ENCODE measurements at places on chromosomes 5 and 9.

DNA sequence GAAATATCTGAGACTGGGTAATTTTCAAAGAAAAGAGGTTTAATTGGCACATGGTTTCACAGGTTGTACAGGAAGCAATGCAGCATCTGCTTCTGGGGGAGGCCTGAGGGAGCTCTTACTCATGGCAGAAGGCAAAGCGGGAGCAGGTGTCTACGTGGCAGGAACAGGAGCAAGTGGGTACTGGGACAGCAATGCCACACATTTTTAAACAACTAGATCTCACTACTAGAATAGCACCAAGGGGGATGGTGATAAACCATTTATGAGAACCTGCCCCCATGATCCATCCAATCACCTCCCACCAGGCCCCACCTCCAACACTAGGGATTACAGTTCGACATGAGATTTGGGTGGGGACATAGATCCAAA is 47.6 kb upstream of the HOMER1 start:
- DNase-seq = no peak

DNA sequence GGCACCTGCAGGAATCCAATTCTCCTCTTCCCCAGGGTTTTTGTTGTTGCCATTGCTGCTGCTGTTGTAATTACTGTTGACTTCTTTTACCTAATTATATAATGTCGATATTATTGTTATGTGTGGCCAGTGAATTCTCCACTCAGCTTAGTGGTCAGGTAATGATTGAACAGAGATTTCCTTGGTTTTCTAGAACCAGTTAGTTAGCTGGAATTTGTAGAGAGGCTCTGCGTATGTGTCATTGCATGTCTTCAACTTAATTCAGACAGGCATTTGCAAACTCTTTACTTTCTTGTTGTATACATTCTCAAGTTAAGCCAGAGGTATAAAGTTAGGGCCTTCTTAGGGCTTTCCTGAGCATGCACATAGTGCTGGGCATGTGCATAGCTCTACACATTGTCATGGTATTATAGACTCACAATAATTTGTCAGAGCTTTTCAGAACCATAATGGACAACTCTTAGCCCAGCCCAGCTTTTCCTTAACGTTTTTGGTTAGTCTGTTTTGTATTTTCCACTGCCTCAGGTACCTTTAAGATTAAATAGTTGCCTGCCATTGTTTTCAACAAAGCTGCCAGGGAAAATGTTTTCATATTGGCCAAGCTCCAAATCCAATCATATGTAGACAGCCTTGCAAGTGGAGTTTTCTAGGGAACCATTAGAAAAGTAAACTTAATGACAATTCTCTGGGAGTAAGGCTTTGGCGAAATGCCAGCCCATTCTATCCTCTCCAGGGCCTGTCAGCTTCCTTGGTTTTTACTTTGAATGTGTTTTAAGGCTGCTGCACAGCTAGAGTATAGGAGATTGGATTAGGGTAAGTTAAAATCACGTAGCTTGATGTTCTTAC is 68.1 kb downstream of the UBE2R2 start:
- DNase-seq = no peak

DNA sequence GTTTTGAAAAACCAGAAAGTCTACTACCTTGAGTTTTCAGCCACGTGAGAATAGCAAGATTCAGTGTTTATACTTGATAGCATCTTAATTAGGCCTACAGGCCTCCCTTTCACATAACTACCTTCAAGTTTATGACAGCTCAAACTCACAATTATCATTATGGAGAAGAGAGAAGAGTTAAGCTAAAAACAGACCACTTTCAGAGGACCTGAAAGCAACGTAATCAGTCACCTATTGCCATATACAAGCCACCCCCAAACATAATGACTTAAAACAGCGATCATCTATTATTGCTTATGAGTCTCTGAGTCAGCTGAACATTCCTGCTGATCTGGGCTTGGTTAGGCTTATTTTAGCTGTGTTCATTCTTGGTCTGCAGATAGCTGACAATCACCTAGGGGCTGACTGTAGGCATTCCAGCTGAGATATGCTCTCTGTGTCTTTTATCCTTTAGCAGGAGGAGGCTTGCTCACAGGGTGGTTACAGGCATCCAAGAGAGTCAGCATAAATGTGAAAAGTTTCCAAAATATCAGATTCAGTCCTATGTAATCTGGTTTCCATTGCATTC is 130.9 kb downstream of the COX7C start:
- no peak for DNase-seq

GRCh38 chr9:25025156-25025555 is 479.5 kb upstream of the IZUMO3 start:
- no peak for DNase-seq

DNA sequence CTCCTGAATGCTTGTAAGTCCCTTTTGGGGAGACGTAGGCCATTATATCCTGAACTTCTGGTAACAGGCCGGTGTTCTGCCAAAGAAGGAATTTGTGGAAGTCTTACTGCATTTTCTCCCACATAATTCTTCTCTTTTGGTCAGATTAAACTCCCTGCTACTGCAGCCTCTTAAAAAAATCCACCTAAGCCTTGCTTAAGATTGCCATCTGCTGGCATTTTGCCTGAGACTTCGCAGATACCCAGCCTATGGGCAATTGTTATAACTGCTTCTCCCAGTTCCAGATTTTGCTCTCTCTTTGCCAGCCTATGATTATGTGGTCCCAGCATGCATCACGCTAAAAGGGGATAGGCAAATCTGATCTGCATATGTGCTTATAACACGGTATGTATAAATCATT is 391.6 kb upstream of the CHD1 start:
- DNase-seq = no peak

GRCh38 chr5:58703925-58704555 is 121.2 kb downstream of the RAB3C start:
- no peak for DNase-seq

- DNase-seq = no peak
These were observed 193.8 kb downstream of the GADD45G start for GRCh38 chr9:89798547-89799120.

- no peak for DNase-seq
These were observed 246.3 kb downstream of the COX7C start for GRCh38 chr5:86864051-86864450.

DNA sequence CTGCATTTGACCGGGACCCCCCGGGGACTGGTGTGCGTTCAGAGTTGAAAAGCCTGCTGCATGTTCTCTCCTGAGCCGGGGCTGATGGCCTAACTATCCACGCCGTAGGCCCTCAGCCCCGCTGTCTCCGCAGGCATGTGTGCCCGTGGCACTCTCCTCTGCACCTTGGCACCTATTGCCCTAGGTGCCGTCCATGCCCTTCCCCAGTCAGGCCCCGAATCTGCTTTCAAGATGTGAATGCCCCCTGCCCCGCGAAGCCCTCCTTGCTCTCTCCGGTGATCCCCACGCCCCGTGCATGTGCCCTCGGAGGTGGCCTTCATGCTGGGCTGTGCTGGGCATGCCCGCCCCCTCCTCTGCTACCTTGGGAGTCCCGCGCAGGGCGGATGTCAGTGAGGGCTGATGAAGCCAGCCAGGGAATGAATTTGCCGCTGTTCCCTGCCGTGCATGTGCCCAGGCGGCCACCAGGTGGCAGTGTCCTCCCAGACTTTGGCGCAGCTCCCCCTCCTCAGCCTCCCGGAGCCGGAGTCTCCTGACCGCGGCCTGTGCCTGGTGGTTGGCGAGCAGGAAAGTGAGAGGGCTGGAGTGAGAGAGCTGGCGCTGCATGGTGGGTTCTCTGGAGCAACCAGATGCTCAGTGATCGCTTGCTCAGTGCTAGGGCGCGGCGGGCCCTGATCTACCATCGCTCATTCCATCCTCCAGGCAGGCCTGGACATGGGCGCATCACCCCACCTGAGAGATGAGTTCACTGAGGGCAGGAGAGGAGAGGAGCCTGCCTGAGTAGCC is 112.9 kb upstream of the LMX1B start:
- peak; percentile 33 for DNase-seq

All from stimulated activated CD4-positive, alpha-beta T cell treated with anti-CD3 and anti-CD28 coated beads, Interleukin-1b, Interleukin-23, amount 100 ng/mL, for 1 hour (primary cell).